Activated T-cell treated with anti-CD3 and anti-CD28 coated beads, Interleukin-2, amount 50 U/mL, for 72 hours (primary cell): ENCODE measurements at places on chromosomes 2 and 18. TPM values are rescaled to one million over a fixed set of nuclear protein-coding genes. Genes with fewer than 3 reads are reported as not detected.

The DTNA gene
- 0.84 TPM for total RNA-seq

The CRYGC gene
- not detected for total RNA-seq

The DNAJC5G gene
- total RNA-seq: not detected

The SLC14A1 gene
- 6.2 TPM for total RNA-seq

GRCh38 chr2:44886414-44886813, 55.1 kb upstream of the SIX3 start:
- H3K27ac ChIP-seq: no peak overlapping the region
- no peak for DNase-seq
- H3K4me3 ChIP-seq: no peak overlapping the region
- no peaks in the 10 kb centered on the region for H3K36me3 ChIP-seq
- no peaks in the 10 kb centered on the region for H3K4me1 ChIP-seq

- H3K4me1 ChIP-seq: peaks cover 45% of the 10 kb centered on the region
- H3K27ac ChIP-seq: peak overlapping the region; percentile 83
- peaks cover 89% of the 10 kb centered on the region for H3K27me3 ChIP-seq
- no peak for DNase-seq
- peak overlapping the region; percentile 62 for H3K4me3 ChIP-seq
Measured at GRCh38 chr2:118849226-118850167, 2.0 kb upstream of the EN1 start.

DNA sequence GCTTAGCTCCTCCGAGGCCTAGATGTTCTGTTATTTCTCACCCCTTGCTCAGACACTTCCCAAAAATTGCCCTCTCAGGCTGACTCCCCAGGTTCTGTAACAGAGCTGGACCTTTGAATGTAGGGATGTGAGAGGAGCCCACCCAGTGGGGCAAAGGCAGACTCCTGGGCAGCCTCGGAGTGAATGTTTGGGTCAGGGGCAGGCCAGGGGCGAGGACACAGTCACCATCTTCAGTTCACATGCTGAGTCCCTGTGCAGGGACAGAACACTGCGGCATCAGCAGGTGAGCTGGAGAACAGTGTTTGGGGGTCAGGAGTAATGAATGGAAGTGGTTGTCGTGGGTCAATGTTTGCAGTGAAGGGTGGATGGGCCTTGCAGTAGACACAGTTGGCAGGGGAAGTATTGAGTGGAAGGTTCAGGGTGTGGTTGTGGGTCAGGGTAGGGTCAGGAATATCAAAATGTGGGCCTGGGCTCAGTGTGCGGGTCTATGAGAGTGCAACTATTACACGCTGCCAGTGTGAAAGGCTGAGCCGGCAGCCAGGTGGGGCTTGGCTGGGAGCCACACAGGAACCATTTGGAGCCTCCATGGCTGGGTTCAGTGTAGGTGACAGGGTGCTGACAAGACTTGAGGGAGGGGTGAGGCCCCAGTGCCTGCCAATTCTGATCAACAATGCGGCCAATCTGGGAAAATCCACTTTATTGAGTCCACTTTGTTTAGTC, 4.4 kb downstream of the IHH start:
- H3K27me3 ChIP-seq: peaks cover 54% of the 10 kb centered on the region
- H3K4me1 ChIP-seq: peaks cover 18% of the 10 kb centered on the region
- no peak overlapping the region for H3K4me3 ChIP-seq
- no peak overlapping the region for H3K27ac ChIP-seq
- no peak for DNase-seq

DNA sequence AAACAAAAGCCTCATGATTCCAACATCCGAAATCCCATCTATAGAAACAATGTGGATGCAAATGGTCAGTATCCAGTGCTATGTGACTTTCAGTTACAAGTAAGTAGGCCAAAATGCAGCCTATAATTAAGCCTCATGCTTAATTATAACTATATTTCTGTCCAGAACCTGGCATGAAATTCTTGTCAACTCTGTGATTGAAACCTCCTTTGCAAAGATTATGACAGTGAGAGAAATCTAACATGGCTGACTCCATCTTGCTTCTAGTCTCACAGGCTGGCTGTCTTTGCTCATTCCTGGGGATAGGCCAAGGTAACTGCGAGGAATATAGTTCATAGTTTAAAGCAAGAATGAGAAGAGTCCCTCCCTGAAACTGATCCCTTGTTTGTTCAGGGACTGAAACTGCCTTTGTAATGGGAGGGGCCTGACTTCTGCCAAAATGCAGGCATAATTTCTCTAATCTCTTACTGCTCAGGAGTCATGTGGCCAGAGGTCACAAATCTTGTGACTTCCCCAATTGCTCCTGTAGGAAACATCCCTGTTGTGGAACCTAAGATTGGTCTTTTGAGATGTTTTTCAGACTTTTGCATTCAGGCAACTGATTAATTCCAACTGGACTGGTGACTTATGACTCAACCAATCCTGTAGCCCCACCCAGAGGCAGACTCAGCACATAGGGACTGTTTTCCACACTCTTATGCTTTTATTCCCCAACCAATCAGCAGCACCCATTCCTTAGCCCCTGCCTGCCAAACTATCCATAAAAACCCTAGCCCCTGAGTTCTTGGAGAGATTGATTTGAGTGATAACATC, 84.5 kb upstream of the TLK1 start:
- H3K27ac ChIP-seq: no peak overlapping the region
- H3K4me1 ChIP-seq: peaks cover 47% of the 10 kb centered on the region
- H3K27me3 ChIP-seq: peaks cover 2% of the 10 kb centered on the region
- no peak for DNase-seq
- H3K36me3 ChIP-seq: peaks cover 3% of the 10 kb centered on the region

DNA sequence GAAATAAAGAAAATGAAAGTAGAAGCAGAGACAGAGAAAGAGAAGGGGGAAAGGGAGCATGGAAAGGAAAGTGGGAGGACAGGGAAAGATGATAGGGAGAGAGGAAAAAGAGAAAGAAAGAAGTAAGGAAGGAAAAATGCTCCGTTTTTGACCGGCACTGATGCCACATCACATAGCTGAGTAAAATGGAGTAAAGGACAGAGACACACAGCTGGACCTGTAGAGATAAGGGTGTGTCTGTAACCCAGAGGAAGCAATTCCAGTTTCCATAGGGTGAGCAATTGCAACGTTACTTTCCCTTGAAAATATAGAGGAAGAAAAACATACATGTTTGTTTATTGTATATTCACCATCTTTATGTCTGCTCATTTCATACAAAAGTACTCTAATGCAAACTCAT, 1866.9 kb upstream of the PIK3C3 start:
- no peaks in the 10 kb centered on the region for H3K27me3 ChIP-seq
- no peak overlapping the region for H3K27ac ChIP-seq
- DNase-seq: no peak
- H3K36me3 ChIP-seq: no peaks in the 10 kb centered on the region
- no peak overlapping the region for H3K4me3 ChIP-seq
- no peaks in the 10 kb centered on the region for H3K4me1 ChIP-seq

DNA sequence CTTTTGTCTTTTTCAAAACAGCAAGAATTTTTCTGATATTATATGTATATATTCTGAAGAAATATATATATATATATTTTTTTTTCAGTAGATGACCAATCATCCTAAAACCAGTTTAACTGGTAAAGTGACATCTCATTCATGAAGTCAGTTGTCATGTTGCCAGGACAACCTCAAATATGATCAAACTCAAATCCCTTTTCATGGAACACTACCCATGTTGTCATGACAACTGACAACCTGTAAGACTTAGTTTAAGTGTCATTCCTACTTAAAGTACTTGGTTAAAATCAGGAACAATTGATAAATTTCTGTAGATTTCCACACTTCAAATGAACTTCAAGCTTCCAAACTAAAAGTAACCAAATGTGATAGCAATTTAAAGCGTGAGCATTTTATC, 101.8 kb upstream of the ERBB4 start:
- no peaks in the 10 kb centered on the region for H3K36me3 ChIP-seq
- no peak for DNase-seq
- H3K27me3 ChIP-seq: no peaks in the 10 kb centered on the region
- H3K4me3 ChIP-seq: no peak overlapping the region
- H3K27ac ChIP-seq: no peak overlapping the region

DNA sequence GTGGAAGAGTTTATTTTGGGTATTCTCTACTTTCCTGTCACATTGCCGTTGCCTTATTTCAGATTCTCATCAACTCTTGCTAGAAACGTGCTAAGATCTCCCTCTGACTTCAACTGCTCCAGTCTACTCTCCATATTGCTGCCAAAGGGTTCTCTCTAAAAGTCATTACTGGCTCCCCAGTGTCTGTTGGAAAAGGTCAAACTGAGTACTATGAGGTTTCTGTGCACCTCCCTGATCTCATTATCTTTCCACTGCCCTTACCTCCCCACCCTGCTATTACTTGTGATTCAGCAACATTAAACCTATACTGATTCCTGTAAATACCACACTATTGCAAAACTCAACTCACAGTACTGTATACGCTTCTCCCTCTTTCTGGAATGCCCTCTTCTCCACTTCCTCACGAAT, 1.9 kb upstream of the KRCC1 start:
- H3K4me1 ChIP-seq: peaks cover 65% of the 10 kb centered on the region
- peaks cover 18% of the 10 kb centered on the region for H3K36me3 ChIP-seq
- no peak for DNase-seq
- H3K27ac ChIP-seq: peak overlapping the region; percentile 71
- H3K4me3 ChIP-seq: peak overlapping the region; percentile 3

GRCh38 chr18:3234457-3234856, 13.1 kb upstream of the MYL12A start:
- no peaks in the 10 kb centered on the region for H3K27me3 ChIP-seq
- DNase-seq: no peak
- no peaks in the 10 kb centered on the region for H3K36me3 ChIP-seq
- H3K4me3 ChIP-seq: no peak overlapping the region
- no peak overlapping the region for H3K27ac ChIP-seq

GRCh38 chr2:151315381-151315903, 26.0 kb upstream of the NMI start:
- H3K27me3 ChIP-seq: no peaks in the 10 kb centered on the region
- H3K4me1 ChIP-seq: peaks cover 6% of the 10 kb centered on the region
- H3K27ac ChIP-seq: no peak overlapping the region

DNA sequence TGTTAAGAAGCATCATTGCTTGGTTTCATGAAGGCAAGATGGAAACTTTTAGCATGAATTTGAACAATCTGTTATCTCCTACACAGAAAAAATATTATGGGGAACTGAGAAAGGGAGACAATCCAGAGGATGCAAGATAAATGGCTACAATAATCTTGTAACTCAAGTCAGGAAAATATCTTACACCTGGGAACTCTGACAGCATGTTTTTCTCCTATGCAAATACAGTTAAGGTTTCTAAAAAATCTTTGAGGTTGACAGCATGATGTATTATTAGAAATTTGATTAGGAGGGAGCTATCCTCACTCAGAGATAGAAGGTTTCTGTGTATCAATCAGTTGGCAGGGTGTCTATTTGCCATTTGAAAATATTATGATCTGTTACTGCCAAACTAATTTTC, 75.6 kb downstream of the GPD2 start:
- peaks cover 12% of the 10 kb centered on the region for H3K36me3 ChIP-seq
- no peaks in the 10 kb centered on the region for H3K4me1 ChIP-seq
- H3K4me3 ChIP-seq: no peak overlapping the region
- no peak for DNase-seq
- H3K27me3 ChIP-seq: no peaks in the 10 kb centered on the region
- no peak overlapping the region for H3K27ac ChIP-seq

DNA sequence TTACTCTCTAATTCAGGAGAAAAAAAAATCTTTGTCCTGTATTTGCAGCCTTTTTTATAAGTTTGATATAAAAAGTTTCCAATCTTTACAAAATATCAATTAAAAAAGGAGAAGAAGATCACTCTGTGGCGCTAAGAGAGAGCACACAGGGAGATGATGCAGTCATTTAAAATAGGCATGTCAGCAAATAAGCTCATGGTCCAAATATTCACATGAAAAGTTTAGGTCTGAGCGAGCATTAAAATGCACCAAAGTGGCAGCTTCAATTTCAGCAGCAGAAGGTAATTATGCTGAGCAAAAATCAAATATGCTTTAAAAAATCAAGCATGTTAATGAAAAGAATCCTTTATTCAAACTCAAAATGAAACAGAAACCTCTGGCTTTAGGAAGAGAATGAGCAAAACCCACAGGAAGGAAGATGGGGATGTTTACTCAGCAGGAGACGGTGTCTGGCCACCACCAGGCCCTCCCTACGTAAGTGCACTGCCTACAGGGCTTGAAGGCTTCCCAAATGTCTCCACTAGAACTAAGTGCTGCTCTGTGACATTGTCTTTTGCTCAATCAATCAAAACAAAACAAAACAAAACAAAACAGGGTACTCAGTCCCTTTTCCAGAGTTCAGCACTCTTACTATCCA, 120.4 kb downstream of the L3MBTL4 start:
- H3K36me3 ChIP-seq: no peaks in the 10 kb centered on the region
- H3K4me3 ChIP-seq: no peak overlapping the region

GRCh38 chr2:72859831-72860262, 27.4 kb upstream of the SPR start:
- peaks cover 10% of the 10 kb centered on the region for H3K4me1 ChIP-seq
- peak; percentile 62 for DNase-seq
- no peak overlapping the region for H3K4me3 ChIP-seq
- H3K27ac ChIP-seq: no peak overlapping the region
- no peaks in the 10 kb centered on the region for H3K36me3 ChIP-seq

DNA sequence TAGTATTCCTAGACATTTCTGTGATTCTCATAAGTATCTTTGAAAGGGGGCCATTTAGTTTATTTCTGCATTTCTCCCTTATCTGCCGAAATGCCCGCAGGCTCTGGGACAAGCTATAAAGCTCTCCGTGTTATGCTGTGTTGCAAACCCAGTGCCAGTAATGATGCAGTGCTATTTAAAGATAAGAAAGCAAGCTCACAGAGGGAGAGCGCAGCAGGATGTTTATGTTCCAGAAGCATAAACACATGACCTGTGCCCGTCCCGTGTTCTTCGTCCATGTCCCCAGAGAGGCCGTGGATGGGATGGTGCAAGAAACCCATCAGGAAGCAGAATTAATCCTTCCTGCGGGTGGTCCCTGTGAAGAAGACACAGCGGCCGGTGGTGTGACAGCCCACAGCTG, 99.4 kb downstream of the NEDD4L start:
- H3K4me1 ChIP-seq: no peaks in the 10 kb centered on the region
- H3K4me3 ChIP-seq: no peak overlapping the region
- no peak for DNase-seq
- no peaks in the 10 kb centered on the region for H3K36me3 ChIP-seq
- H3K27me3 ChIP-seq: peaks cover 21% of the 10 kb centered on the region

DNA sequence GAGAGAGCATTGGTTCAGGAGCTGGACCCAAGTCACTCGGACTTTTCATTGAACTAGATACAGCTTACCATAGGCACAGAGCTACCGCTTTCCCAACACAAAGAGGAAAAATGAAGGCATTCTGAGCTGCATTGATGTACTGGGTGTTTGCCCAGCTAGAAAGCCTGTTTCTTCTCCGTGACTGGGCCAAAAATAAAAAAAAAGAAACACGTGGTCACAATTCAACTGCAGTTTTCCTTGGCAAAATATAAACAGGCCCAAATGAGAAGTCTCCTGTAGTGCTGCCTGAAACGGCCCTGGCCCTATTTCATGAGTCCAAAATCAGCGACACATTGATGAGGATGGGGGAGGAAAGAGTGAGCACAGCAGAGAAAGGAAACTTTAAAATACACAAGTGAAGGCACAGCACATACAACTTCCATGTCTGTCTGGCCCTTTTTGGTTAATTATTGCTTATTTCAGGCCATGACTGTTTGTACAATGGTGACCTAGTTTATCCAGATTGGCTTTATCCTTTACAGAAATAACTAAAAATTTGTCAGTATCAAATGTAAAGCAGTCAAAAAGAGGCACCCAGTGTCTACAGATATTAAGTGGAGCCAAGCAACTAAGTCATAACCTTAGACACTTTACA, 179.7 kb downstream of the ICOS start:
- peaks cover 38% of the 10 kb centered on the region for H3K4me1 ChIP-seq
- H3K4me3 ChIP-seq: no peak overlapping the region
- no peak overlapping the region for H3K27ac ChIP-seq

- no peaks in the 10 kb centered on the region for H3K4me1 ChIP-seq
- no peaks in the 10 kb centered on the region for H3K27me3 ChIP-seq
- no peaks in the 10 kb centered on the region for H3K36me3 ChIP-seq
- no peak overlapping the region for H3K4me3 ChIP-seq
- no peak overlapping the region for H3K27ac ChIP-seq
- no peak for DNase-seq
Measured at GRCh38 chr18:64402636-64403035, 253.7 kb upstream of the LINC00305 start.
